ENCODE measurements at places on chromosomes 7 and 10.

- DNase-seq: no peak
These were observed 38.0 kb downstream of the SNX10 start for GRCh38 chr7:26329520-26330255.

GRCh38 chr10:6542999-6543430 lies 37.1 kb downstream of the PRKCQ start:
- DNase-seq: no peak

DNA sequence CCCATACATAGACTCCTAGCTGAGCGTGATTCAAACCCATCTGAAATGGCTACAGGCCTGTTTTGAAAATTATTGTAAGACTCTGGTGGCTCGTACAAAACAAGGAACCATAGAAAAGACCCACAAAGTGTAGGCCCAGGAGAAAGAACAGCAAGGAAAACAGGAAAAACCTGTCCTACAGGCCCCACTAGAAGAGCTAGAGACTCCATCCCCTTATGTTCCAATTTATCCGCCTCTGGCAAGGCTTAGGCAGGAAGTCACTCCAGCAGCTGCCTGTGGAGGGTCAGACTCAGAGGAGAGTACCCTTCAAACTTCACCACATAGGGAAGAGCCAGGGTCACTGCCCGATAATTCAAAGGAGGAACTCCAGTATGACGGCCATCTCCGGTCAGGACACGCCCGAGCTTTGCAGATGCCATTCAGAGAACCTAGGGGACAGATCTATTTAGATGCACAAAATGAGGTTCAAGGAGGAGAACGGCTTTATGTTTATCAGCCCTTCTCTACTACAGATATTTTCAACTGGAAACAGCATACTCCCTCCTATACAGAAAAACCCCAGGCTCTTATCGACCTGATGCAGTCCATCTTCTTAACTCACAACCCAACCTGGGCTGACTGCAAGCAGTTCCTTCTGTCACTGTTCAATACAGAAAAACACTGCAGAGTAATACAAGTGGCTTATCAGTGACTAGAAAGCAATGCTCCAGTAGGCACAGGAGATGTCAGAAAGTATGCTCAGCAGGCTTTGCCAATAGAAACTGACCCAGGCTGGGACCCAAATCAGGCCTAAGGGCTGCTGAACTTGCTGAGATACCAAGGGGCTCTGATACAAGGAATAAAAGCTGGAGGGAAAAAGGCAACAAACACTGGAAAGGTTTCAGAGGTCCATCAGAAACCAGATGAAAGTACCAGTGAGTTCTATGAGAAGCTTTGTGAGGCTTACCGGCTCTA lies 8.6 kb upstream of the ZNF33B start:
- no peak for DNase-seq

DNA sequence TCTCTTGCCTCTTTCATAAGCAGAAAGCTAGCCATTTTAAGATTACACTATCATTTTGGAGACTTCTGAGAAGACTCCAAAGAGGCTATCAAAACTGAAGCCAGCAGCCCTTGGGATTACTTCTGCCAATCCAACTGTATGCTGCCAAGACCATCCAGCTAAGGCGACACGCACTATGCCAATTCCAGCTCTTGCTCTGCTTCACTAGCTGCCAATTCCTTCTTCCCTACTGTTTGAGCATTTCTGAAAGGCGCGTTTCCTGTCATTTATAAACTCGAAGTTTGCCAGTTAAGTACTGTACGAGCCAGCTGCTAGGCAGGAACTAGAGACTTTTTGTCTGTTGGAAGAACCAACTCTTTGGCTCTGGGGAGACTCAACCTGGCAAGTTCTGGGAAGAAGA lies 36.5 kb downstream of the MALSU1 start:
- DNase-seq: no peak

GRCh38 chr7:158702944-158703343 lies 1.7 kb downstream of the NCAPG2 start:
- no peak for DNase-seq

DNA sequence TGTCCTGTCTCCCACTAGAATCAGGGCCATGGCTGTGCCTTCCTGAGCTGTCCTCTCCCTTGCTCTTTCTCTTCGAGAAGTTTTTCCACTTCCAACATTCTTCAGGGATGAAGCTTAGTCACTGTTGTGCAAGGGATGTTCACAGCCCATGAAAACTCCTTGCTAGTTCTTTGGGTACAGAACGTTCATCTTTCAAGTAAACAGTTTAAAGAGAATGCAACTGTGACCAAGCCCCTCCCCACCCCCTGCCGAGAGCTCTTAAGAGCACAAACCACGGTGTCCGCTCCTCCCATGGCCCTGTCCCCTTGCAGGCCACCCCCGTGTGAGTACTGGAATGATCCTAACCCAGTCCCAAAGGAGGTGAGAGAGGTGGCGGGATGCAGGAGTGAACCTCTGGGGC lies 161.1 kb upstream of the RHEB start:
- DNase-seq: peak; percentile 89

- DNase-seq: no peak
These were observed 132.8 kb downstream of the ARHGAP21 start for GRCh38 chr10:24590697-24591457.

GRCh38 chr7:32250471-32251260 lies 180.5 kb upstream of the PDE1C start:
- no peak for DNase-seq

DNA sequence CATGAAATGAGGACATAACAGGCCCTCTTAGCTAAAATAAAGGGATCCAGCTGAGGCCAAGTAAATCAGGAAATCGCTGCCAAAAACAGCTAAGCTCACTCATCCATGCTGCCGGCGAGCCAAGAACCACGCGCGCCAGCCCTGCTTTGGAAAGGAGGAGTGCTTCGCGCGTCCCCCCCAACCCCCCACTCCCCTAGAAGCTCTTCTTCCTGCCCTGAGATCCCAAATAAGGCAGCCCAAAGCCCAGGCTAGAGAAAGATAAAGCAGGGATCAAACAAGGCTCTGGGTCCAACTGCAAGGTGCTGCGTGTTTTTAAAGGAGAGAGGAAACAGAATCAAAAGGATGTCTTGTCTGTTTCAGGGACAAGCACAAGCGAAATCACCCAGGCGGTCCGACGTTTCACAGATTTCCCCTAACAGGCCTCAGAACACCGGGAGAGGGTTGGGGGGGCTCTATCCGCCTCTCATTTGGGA lies 168.3 kb upstream of the AUTS2 start:
- no peak for DNase-seq

GRCh38 chr7:40418983-40419382 lies 284.2 kb downstream of the SUGCT start:
- DNase-seq: no peak

All from mesenteric fat pad (tissue), 1 donor.